ENCODE measurements at places on chromosomes 16 and 17.

GRCh38 chr16:22633799-22634198, 123.1 kb downstream of the NPIPB5 start:
- DNase-seq: no peak

GRCh38 chr16:10923650-10924214, 18.5 kb downstream of the DEXI start:
- DNase-seq: no peak

DNA sequence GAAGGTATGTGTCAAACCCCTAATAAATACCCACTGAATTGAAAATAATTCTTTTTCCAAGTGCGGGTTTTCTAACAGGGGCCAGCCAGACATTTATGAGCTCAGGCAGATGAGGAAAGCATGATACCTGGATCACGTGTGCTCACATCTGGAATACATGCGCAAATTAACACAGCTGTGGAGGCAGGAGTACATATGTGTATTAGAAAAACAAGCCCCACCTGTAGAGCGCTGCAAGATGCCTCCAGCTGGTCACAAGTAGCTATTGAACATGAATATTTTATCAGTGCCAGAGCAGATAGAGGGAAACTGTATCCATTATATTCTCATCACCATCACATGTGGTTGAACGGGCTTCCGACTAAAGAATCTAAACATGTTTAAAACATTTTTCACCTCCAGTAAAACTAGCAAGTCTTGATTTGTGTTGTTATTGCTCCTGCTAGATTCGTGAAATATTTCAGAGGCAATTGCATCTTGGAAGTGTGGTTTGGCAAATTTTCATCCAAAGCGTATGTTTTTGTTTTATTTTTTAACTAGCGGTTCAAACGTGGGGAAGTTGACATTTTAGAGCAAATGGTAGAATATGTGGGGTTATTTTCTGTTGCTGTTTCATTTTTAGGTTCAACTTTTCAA, 482.8 kb downstream of the CDH13 start:
- DNase-seq: no peak

DNA sequence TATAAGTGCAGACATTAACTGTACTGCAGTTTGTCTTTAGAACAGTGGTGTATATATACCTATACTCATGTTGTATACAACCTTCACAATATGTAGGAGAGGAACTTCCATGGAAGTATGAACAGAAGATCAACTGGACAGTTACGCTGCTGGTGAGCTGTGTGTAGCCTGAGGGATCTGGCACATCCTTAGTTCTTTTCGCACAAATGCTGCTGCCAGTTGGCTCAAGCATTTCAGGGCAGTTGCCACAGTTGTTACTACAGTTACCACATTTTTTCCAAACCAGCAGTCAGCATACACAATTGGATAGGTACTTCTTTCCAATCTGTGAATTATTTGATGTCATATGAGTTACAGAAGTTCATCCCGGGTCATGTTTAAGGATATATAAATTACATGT, 539.6 kb upstream of the HSBP1 start:
- no peak for DNase-seq

- DNase-seq: peak; percentile 78
Measured at GRCh38 chr16:4372578-4373355, 1.1 kb downstream of the VASN start.

GRCh38 chr16:49340466-49340865, 33.1 kb upstream of the C16orf78 start:
- no peak for DNase-seq

DNA sequence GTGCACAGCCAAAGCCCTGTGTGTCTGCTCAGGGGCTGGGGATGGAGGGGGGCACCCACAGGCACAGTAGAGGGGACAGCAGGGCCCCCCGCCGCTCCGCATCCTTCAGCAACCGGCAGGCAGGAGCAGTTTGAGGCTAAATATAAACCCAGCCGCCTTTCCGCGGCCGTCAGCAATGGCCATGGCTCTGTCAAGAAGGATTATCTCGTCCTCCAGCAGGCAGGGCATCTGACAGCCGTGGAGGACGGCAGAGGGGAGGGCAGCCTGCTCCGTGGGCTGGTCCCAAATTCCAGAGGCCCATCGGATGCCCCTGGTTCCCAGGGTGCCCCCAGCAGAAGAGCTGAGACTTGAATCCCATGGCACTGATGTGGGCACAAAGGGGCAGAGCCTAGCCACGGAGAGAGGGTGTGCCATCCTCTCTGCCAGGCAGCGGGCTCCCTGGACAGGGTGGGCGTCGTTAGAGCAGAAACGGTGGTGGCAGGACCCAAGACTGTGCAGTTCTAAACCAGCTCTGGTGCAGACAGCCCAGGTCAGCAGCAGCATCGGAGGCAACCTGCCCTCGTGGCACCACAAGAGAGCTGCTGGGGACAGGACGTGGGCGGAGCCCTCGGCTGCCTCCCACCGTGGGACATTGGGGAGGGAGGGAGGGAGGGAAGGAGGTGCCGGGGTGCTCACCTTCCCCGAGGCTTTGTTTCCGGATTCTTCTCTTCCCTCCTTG, 198.8 kb upstream of the CIBAR2 start:
- no peak for DNase-seq

GRCh38 chr16:69482410-69482991, 58.1 kb downstream of the CYB5B start:
- DNase-seq: no peak

- DNase-seq: no peak
Measured at GRCh38 chr17:38416840-38417209, 11.4 kb upstream of the ARHGAP23 start.

DNA sequence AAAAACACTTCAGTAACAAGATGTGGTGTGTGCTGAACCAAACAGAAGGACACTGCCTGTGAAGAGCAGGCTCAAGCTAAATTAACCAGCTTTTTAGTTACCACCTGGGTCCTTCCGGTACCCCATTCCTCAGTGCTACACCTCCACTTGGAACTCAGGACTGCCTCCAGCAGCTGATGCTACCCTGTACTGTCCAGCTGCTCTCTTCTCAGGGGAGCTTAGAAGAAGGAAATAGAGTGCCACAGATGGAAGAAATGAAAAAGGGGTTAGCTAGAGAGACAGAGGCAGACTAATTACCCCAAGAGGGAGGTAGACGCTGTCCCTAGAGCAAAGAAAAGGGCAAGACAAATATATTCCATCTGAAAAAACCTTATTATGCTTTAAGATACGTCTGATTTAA, 5.7 kb downstream of the MED13 start:
- no peak for DNase-seq

- DNase-seq: no peak
Measured at GRCh38 chr17:19016881-19017280, 12.3 kb upstream of the FAM83G start.

GRCh38 chr16:65532846-65533245, 411.0 kb upstream of the CDH11 start:
- DNase-seq: no peak

DNA sequence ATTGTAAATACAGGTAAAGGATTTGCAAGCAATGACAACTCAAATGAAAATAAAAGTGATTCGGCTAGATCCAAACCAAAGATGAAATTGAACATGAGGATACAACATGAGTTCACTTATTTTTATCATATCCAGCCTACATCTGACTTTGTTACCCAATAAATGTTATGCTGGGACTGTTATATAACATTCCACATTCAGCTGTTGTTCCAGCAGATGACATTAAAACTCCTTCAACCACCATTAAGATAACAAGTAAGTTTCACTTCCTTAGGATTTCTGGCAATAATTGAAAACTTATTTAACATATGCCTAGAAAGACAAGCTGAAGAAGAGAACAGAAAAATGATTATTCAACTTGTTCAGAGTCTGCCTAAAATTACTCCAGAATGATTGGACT, 729.4 kb downstream of the CDH11 start:
- no peak for DNase-seq

DNA sequence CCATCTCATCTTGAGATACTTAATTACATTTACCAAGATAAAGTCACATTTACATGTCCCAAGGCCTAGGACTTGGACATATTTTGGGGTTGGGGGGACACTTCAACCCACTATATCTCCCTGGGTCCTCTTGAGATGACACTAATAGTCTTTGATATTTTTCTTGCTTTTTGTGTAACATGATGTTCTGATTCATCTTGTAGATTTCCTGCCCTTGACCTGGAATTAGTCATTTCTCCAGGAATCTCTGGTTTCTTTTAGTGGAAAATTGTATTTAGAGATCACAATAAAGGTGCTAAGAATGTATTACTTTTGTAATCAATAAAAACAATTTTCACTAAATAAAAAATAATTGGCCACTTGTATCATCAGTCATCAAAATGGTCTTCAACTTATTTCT, 157.3 kb downstream of the VPS53 start:
- DNase-seq: peak; percentile 74

- no peak for DNase-seq
Measured at GRCh38 chr17:50123649-50124349, 6.2 kb downstream of the SAMD14 start.

DNA sequence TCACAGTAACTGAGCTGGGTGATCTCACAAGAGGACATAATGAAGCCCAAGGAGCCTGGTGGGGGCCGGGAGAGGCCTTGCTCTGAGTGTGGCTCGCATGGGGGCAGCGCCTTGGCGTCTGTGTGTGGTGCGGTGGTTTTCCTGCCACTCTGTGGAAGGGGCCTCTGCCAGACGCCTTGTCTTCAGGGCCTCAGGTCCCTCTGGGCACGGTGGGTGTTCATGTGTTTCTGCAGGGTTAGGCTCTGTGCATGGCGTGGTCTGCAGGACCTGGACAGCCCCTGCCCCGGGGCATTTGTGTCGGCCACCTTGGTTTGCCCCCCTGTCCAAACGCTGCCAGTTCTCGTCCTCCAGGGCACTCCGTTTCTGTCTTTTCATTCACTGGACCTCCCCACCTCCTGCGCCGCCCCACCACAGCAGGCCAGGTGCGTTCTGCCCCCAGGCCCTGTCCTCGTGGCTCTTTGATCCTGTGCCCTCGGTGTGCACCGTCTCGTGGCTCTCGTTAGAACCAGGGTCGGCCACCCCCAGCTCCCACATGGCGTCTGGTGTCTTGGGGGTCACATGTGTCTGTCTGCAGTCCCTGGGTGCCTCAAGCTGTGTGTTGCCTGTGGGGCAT, 43.7 kb upstream of the ZNF750 start:
- DNase-seq: no peak

DNA sequence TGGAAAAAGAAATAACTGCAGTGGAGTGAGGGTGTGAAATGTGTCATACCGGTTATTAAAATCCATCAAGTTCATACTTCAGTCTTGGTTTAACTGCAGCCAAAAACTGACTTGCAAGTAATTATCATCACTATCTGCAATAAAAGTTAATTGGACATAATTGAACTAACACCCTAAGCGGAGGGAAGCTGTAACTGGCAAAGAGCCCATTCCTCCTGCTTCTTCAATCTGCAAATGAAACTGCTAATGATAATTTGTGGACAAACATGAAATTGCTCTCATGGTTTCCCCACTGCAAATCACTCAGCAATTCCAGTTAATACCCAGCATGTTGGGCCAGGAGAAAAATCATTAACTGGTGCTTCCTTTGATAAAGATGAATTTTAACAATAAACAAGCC, 46.5 kb downstream of the FAM222B start:
- no peak for DNase-seq

DNA sequence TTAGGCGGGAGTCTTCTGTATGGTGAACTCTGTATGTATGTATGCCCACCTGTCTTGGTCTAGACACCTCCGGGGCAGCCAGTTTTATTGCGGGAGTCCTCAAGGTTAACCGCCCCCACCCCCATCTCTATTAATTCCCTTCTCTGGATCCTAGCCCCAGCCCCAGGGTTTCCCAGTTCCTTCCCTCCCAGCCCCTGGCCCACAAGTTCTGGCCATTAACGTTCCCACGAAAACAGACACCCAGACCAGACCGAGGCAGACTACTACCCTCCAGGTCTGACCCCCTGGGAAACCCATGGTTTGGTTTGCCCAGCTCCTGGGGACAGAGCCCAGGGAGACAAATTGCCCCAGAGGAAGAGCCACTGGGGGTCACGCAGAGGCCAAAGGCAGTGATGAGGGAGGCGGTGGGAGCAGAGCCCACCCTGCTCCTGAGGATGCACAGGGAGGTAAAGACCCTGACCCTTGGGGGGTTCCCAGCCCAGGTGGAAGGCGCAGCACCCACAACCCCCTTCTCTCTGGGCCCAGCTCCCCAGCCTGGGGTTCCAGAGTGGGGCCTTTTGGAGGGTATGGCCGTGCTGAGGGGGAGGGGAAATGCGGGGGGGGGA, 8.5 kb downstream of the TBKBP1 start:
- DNase-seq: no peak

GRCh38 chr17:46875849-46876352, 24.5 kb downstream of the WNT9B start:
- no peak for DNase-seq

DNA sequence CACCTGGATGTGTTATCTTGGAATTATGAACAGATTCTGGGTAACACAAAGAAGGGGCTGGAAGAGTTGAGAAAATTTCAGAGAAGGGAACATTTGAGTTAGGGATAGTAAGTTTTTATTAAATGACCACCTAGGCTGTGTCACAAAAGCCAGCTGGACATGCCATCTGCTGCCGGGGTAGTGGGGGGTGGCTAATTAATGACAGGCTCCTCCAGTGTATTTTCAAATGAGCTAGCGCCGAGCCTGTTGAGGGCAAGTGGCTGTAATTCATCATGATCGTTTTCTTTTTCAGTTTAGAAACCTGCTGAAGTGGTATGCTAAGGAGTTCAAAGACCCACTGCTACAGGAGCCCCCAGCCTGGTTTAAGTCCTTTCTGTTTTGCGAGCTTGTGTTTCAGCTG, 6.2 kb downstream of the TMEM97 start:
- no peak for DNase-seq

DNA sequence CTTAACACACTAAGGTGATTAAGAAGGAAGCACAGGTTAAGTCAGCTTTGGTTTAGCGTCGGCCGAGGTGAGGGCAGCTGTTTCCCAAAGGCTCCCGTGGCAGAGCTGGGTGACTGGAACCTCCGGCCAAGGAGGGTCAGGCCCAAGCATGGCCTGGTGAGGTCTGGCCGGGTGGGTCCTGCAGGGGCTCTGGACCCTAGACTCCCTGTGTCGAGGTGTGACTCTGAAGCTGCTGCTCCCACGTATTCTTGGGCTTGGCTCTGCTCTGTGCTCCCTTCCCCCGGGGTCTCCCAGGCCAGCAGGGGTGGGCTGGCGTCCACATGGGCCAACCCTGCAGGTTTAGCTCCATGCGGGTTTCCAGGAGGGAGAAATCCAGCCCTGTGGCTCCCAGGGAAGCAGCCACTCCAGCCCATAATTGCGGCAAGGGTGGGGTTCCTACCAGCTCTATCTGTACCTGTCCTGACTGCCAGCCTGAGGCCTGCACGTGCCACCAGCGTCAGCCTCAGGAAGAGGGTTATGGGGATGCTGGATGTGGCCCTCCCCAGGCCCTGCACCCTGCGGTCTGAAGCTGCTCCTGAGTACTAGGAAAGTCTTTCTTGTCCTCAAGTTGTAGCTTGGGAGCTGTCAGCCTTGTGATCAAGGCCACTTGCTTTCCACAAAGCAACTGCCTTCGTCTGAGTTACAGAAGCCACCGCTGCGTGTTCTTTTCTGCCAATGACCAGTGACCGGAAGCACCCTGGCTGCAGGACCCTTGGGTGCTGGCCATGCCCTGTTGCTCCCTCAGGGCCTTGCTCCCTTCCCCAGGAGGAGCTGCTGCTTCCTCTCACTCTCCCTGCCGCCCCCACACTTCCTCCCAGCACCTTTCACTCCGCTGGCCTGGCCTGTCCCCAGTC, 4.8 kb downstream of the CDK5R1 start:
- DNase-seq: peak; percentile 11

GRCh38 chr17:81524865-81525159, 3.4 kb upstream of the FSCN2 start:
- no peak for DNase-seq
